ENCODE measurements at places on chromosomes 11 and 22.

- no peak for DNase-seq
Observed at GRCh38 chr11:1018091-1018490, 18.4 kb downstream of the MUC6 start.

- DNase-seq: no peak
Observed at GRCh38 chr11:59614277-59615119, 1.1 kb downstream of the OSBP start.

DNA sequence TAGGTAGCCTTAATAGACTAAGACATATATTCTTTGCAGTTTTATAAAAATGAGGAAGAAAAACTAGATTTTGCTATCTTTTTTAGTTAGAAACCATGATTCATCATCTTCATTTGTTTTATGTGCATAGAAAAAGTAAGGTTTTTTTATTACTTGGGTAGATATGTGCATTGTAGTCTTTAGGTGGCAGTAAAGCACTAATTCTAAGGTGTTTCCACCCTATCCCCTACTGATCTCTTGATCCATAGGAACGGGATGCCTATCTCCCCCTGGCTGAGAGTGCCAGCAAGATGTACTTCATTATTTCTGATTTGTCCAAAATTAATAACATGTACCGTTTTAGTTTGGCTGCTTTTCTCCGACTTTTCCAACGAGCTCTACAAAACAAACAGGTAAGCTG is 148.1 kb downstream of the DYNC2H1 start:
- DNase-seq: no peak

GRCh38 chr11:63507511-63507910 is 1.6 kb downstream of the LGALS12 start:
- no peak for DNase-seq

DNA sequence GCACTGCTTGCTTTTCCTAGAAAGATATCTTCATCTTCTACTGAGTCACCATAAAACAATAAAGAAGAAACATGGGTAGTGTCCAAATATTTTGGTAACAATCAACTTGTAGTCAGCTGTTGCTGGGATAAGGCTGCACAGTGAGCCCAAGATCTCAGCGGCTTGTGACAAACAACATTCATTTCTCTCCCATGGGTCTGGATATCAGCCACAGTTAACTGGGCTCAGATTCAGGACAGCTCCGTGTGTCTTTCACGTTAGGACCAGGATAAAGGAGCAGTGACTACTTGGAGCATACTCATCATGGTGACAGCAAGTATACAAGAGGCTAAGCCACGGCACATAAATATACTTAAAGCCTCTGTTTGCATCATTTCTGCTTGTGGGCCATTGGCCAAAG is 27.9 kb upstream of the GRK3 start:
- no peak for DNase-seq

- DNase-seq: no peak
Observed at GRCh38 chr11:6615882-6616585, 3.2 kb downstream of the TPP1 start.

GRCh38 chr11:82007521-82007920 is 726.1 kb downstream of the FAM181B start:
- no peak for DNase-seq

GRCh38 chr22:35334004-35334403 is 34.3 kb downstream of the TOM1 start:
- no peak for DNase-seq

GRCh38 chr11:77542296-77542695 is 47.5 kb upstream of the AQP11 start:
- no peak for DNase-seq

DNA sequence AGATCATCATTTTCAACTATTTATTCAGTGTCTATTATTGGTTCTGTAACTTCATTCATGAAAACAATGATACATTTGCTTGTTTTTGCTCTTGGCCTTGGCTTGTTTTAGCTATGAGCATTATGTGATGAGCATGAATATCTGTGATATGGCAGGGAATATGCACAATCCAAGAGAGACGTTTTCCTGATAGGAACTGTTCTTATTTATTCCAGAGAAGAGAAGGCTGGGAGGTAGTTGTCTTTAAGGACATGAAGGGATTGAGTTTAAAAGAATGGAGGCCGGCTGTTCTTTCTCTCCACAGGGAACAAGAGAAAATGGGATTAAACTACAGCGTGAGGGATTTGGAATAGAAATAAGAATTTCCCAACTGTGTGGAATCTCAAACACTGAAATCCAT is 30.3 kb downstream of the BLID start:
- DNase-seq: no peak

DNA sequence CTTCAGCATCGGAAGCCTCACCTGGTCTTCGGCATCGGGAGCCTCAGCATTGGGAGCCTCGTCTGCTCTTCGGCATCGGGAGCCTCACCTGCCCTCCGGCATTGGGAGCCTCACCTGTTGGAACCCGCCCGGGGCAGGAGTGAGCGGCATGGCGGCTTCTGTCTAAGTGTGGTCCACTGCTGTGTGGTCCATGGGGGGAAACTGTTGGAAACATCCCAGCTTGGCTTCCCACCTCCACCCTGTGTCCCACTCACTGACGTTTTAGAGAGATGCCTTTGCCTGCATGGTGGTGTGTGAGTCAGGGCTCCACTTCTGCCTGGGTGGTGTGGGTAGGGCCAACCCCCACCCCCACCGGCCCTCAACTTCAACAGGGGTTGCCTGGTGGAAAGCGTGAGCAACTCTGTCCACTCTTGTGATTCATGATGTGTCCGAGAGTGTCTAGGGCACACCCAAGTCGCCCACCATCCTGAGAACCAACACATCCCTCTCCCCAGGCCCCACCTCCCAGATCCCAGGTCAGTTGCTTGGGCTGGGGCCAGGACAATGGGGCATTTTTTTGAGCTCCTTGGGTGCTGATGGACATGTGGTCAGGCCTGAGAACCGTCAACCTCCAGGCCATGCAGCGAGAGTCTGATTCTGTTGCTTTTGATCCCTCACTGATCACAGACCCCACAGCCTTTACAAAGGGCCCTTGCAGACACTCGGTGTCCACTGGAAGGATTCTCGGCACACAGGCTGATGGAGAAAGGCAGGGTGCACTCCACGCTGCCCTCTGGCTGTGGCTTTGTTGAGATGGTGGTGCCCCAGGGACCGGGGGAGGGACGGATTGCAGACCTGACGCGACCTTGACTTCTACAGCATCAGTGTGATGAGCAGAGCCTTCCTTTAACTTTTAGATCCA is 406.7 kb downstream of the TBC1D22A start:
- DNase-seq: no peak

GRCh38 chr11:123325533-123325932 is 104.5 kb upstream of the GRAMD1B start:
- no peak for DNase-seq

DNA sequence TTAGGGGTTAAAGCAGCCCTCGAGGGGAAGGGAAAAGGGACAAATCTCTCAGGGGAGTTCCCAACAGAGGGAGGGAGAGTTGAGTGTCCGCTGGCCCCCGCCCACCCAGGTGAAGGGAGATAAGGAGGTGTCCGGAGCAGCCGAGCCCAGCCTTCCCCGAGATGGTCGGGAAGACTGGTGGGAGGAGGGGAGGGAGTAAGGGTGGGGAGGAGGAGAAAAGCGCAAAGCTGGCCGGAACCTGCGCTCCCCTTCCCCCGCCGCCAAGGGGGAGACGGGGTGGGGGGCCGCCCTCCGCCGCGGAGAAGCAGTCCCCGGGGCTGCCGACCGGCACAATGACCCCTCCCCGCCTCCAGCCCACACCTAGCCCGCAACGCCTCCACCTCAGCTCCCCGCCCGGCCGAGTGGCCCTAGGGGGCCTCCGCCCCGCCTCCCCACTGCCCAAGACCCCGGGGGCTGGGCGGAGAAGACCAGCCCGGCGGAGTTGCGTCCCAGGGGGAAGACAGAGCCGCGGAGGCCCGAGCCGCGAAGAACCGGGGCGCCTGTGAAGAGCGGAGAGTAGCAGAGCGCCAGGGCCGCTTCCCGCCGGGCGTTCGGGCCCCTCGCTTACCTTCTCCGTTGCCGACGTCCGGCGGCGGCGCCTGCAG is 479 bp downstream of the RSF1 start:
- DNase-seq: peak; percentile 3

DNA sequence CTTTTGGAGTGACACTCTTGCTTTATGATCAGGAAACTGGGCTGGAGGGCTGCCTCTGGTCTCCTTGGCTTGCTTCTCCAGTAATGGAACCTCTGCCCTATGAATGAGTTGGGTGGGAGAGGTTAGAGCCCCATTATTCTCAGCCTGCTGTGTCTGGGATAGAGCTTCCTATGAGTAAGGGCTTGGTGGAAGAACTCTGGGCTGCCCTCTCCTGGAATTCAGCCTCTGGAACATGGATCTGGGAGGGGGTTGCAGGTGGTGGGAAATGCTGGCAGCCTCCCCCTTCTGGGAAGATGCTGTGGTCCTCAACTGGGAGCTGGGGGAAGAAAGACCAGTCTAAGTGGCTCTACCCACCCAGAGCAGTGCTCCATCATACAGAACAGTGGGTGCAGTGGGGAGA is 81.8 kb upstream of the SYN3 start:
- DNase-seq: no peak

DNA sequence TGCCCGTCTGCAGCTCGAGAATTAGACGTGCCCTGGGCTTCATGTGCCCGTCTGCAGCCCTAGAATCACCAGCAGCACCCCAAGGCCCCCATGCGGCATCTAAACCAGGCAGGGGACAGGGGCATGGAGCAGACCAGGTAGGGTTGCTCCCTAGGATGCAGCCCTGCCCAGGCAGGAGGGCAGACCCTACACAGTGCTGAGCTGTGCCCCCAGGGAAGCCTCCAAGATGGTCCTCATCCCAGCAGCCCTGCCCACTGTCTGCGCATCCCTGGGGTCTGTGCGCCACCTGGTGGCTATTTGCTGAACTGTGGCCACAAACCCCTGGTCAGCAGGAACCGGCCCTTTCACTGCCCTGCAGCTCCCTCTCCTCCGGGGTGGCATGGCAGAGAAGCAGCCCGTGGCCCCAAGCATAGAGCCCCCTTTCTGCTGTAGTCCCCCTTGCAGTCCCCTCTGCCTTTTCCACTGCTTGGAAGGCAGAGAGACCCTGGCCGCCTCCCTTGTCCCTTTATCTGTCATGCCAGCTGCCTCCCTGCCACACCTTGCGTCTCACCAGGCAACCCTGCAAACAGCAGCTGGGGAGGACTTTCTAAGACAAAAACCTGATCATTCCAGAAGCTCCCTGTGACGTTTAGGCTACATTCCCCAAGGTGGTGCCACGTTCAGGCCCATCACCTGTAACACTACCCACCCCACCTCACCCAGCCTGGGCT is 86.6 kb downstream of the KCNQ1 start:
- DNase-seq: peak; percentile 40

DNA sequence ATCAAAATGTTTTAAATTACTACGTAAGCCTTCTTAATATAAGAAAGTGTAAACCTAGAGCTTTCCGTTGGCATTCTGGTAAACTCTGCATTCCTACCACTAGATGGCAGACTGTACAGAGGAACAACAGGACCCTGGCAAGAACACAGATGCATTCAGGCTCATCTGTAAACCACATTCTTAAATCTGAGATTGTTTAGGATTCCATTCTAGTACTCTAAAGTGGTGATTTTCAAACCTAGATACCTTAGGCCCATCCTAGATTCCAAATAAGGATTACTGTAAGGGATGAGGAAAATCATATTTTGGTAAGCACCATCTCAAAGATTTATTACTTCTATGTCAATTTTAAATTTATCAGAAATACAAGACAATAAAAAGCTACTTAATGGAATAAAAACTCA is 26.9 kb downstream of the PICALM start:
- DNase-seq: peak; percentile 30

GRCh38 chr11:119472186-119472855 is 49.3 kb upstream of the THY1 start:
- DNase-seq: no peak

- DNase-seq: no peak
Observed at GRCh38 chr11:122478986-122479385, 176.5 kb upstream of the UBASH3B start.

GRCh38 chr11:9059406-9059805 is 32.0 kb downstream of the SCUBE2 start:
- DNase-seq: no peak

GRCh38 chr11:126185259-126186024 is 26.0 kb downstream of the RPUSD4 start:
- DNase-seq: no peak

- no peak for DNase-seq
Observed at GRCh38 chr11:68579455-68579854, 104.9 kb upstream of the GAL start.

GRCh38 chr11:69823641-69824265 is 4.5 kb upstream of the FGF3 start:
- DNase-seq: no peak

GRCh38 chr22:40975366-40975765 is 24.2 kb downstream of the RBX1 start:
- no peak for DNase-seq

- DNase-seq: no peak
Observed at GRCh38 chr11:70073871-70074371, 4.2 kb upstream of the ANO1 start.

DNA sequence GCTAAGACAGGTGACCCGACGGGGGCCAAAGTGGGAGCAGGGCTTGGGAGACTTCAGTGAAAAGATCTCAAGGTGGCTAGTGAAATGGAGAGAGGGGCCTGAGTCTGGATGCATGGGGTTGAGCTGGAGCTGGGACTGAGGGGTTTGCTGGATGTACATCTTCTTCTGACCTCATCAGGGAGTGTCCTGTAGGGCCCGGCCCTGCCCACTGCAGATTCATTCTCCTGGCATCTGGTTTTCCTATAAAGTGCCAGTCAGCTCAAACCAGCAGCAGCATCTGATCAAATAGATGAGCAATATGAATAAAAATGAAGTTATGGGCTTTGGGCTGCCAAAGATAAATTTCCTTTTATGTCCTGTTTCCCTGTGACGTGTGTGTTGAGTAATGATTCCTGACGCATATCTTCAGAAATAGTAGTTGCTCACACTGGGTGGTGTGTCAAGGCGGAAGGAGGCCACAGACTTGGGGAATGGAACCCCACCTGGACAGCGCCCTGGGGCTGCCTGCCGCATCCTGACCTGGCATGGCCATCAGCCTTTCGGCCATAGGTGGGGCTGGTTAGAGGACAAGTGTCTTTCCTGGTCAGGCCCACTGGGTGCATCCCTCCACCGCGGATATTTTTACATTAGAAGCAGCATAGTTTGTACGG is 135.4 kb downstream of the OSBP2 start:
- DNase-seq: no peak

DNA sequence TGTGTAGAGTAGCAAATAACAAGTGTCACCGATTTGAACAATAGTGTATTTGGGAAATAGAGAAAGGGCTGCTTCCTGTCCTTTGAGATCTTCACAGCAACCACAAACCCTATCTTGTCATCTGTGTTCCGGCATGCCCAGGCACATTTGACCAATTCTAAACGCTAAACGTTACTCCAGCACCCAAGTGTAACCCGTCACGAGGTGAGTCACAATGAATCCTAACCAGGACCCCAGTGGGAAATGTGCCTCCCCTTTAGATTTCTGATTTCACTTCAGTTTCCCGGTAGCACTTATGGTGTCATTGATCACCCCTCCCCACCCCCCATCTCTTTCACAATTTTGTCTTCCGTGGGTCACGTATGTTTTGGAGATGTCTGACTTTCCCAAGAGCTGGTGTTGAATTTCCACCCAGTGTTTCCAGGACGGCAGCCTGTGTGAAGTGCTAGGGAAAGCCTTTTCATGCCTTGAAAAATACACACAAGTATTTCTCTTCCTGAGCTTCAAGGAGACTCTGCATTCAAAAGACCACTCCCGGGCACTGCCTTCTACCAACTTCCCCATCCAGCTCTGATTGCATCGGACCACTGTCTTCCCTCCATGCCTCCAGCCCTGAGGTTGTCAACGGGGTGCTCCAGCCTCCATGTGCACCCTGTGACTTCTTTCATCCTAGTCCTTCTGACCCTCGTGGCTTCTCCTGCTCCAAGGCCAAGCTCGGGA is 10.5 kb upstream of the C11orf24 start:
- no peak for DNase-seq
